ENCODE measurements at places on chromosomes 5 and 9.
A peak's percentile ranks its signal among the peaks of the same experiment; 100 is the strongest.

DNA sequence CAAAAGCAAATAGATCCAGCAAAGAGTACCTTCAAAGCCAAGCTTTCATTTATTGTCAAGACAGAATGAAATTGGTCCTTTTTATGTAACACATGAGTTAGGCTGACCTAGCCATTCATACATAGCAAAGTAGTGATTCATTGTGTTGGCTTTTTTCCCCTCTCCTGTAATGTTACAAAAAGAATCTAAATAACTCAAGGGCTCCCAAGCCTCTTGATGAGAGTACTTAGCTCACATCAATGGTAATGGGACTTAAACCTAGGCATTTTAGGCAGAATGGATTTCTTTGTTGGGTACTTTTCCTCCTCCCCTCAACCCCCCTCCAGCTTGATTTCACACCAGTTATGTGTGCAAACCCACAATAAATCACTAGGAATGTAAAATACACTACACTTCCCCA is 123.7 kb downstream of the EBF1 start:
- DNase-seq: no peak

DNA sequence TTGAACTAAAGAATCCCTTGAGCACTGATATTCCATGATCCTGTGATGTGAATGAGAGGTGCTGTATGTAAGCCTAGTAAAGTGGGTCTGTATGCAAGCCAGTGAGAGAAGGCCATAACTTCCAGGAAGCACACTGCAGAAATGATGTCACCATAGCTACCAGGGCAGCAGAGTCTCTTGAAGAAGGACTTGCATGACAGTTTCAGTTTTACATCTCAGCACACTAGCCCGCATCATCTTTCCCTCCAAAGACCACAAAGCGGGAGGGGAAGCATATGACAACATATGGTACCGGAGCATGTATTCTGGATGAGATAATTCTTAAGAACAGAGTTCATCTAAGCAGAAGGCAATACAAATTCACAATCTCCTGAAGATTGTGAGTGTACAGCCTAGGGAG is 37.6 kb upstream of the MAST4 start:
- no peak for DNase-seq

DNA sequence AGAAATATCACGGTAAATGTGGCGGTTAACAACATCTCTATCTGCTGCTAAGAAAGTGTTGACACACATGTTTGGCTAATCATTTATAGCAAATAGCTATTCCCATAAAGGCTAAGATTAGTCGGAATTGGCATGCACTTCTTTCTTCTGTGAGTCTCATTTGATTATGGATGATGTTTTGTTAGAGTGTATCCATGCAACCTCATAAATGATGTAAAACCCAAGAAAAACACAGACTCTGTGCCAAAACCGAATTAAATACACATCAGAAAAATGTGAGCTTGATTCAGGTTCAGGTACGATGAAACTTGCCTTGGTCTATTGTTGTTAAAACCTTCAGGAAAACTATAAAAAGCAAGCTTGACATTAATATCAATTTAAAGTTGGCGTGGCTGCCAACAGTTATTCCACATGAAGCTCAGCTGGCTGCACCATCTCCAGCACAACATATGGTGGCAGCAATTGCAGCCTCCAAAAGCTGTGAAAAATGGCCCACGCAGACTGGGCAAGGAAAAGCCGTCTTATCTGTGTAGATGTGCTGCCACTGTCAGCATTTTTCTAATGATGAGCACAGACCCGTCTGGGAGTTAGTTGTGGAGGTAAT is 41.1 kb upstream of the ICE1 start:
- DNase-seq: peak; percentile 62

DNA sequence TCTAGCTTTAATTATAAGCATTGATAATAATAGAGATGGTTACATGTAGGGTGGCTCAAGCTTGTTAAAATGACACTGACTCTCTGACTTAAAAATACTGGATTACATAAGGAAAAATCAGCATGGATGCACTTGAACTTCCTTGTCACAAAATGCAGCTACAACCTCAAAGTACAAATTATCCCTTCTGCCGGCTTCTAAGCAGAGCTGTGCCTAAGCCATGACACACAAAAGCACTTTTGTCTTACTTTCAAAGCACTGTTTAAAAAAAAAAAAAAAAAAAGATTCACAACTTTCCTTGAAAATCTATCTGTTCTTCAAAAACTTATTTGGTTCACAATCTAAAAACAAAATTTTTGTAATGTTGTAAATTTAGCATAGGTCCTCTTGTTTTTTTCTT is 36.4 kb upstream of the ZFAND5 start:
- no peak for DNase-seq

DNA sequence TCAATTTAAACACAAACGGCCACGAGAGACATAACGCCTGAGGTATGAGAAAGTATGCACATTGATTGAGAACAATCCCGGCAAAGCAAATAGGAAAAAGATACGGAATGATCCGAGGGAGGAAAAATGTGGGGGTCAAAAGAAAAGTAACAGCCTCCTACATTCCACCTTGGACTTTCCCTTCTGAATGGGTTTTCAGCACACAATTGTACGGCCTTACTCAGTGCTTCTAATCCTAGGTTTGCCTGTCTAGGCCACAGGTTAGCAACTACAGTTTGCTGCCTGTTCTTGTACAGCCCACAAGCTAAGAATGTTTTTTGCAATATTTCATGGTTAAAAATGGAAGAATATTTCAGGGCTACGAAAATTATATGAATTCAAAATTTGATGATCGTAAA is 46.2 kb upstream of the RNF20 start:
- DNase-seq: no peak

DNA sequence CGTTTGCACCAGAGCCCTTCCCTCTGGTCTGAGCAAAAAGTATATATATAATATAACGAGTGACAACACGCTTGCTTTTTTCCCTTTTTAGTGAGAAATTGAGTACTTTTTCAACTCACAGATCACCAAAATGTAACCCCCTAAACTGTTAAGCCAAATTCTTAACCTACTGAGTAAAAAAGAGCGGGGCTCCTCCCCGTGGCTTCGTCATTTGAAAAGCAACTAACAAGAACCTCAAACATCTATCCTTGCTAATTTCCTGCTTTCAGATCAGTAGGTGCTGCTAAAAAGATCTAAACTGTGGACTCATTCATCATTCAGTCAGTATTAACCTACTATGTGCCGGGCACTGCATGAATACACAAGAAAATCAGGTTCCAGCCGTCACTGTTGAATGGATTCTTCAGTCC is 1.0 kb upstream of the PTBP3 start:
- no peak for DNase-seq

DNA sequence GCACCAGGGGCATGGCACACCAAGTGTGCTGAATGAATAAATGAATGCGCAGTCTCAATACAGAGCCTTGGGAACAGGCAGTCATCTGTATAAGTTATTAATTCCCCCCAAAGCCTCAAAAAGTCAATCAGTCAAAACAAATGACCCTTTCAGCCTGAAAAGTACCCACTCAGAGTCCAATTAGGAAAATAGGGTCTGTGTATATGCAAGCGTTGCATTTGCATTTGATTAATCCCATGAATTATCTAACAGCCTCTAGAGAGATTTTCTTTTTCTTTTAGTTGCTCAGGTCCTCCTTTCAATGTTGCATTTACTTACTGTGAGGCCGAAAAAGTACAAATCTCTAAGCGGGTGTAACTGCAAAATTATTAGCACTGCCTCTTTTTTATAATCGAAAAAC is 23.4 kb downstream of the PTCH1 start:
- DNase-seq: no peak

GRCh38 chr5:167485061-167485774 is 806.2 kb upstream of the WWC1 start:
- no peak for DNase-seq

- DNase-seq: no peak
Observed at GRCh38 chr9:116279230-116279629, 125.6 kb downstream of the PAPPA start.

GRCh38 chr9:108142142-108142503 is 652.6 kb upstream of the KLF4 start:
- DNase-seq: no peak

- no peak for DNase-seq
Observed at GRCh38 chr5:169581580-169582227, 1.9 kb upstream of the SPDL1 start.
